ENCODE measurements at places on chromosomes 5 and 9. TPM values are rescaled to one million over a fixed set of nuclear protein-coding genes. Genes with fewer than 3 reads are reported as not detected.

Gene IL3
- polyA plus RNA-seq: not detected

Gene LCN15
- 0.07 TPM for polyA plus RNA-seq

Gene OGN
- polyA plus RNA-seq: not detected

Gene DBH
- polyA plus RNA-seq: not detected

Gene C5orf24
- polyA plus RNA-seq: 27.0 TPM

Gene NHP2
- polyA plus RNA-seq: 553 TPM

Gene IFNB1
- polyA plus RNA-seq: not detected

Gene SNCB
- polyA plus RNA-seq: 0.65 TPM

Gene CKMT2
- polyA plus RNA-seq: not detected

Gene BARHL1
- not detected for polyA plus RNA-seq

Gene TRMT10B
- polyA plus RNA-seq: 6.3 TPM

Gene CAMLG
- polyA plus RNA-seq: 23.8 TPM

Gene PCAT7
- polyA plus RNA-seq: 2.0 TPM

Gene SPATA31D4
- not detected for polyA plus RNA-seq

Gene CXCL14
- polyA plus RNA-seq: 0.15 TPM

Gene TMEM252
- polyA plus RNA-seq: not detected

Gene NIPSNAP3A
- polyA plus RNA-seq: 20.8 TPM

Gene UBE2QL1
- polyA plus RNA-seq: 0.04 TPM

Gene CMYA5
- 0.13 TPM for polyA plus RNA-seq

Gene SLIT3
- 21.2 TPM for polyA plus RNA-seq

Gene GPR151
- not detected for polyA plus RNA-seq

Gene IRX1
- not detected for polyA plus RNA-seq

Gene ZNF474
- 0.32 TPM for polyA plus RNA-seq

Gene FLT4
- polyA plus RNA-seq: 2.6 TPM

Gene CCIN
- 0.05 TPM for polyA plus RNA-seq

Gene UGT3A1
- polyA plus RNA-seq: not detected

Gene FOXI1
- polyA plus RNA-seq: not detected

Gene TRIM36
- 0.63 TPM for polyA plus RNA-seq

Gene FUT7
- not detected for polyA plus RNA-seq

Gene ZFP37
- 2.0 TPM for polyA plus RNA-seq

Gene C9orf78
- 131 TPM for polyA plus RNA-seq

Gene SLC1A1
- 0.63 TPM for polyA plus RNA-seq

Gene INSL4
- polyA plus RNA-seq: 8.6 TPM

Gene ALDOB
- polyA plus RNA-seq: not detected

Gene RGS7BP
- polyA plus RNA-seq: not detected

Gene IFNK
- not detected for polyA plus RNA-seq

Gene ANKRD31
- polyA plus RNA-seq: 0.15 TPM

Gene SPATA31C1
- not detected for polyA plus RNA-seq

Gene SPATA31A6
- polyA plus RNA-seq: not detected

Gene CCL21
- not detected for polyA plus RNA-seq

Gene F2RL1
- 88.7 TPM for polyA plus RNA-seq

Gene MYMK
- not detected for polyA plus RNA-seq

Gene ZDHHC11B
- polyA plus RNA-seq: 1.0 TPM

Gene GABRA1
- not detected for polyA plus RNA-seq

Gene STOM
- 83.3 TPM for polyA plus RNA-seq

Gene OMD
- not detected for polyA plus RNA-seq

Gene TTC1
- 78.1 TPM for polyA plus RNA-seq

Gene HSPB3
- not detected for polyA plus RNA-seq

Gene NOTCH1
- 6.4 TPM for polyA plus RNA-seq

Gene CTNND2
- polyA plus RNA-seq: not detected

Gene TMEM215
- polyA plus RNA-seq: 0.03 TPM

Gene OR1Q1
- polyA plus RNA-seq: 0.10 TPM

Gene DMGDH
- not detected for polyA plus RNA-seq

Gene IFNA21
- polyA plus RNA-seq: not detected

Gene TMEM174
- not detected for polyA plus RNA-seq

Gene CATSPER3
- polyA plus RNA-seq: 0.62 TPM

Gene MOB3B
- 7.6 TPM for polyA plus RNA-seq

Gene FCHO2
- 9.6 TPM for polyA plus RNA-seq

Gene FAT2
- 0.01 TPM for polyA plus RNA-seq

Gene IL33
- 0.72 TPM for polyA plus RNA-seq

Measured in A549 (cell line).